Testis (tissue), 5 donors: ENCODE measurements at places on chromosomes 4 and X. TPM values are rescaled to one million over a fixed set of nuclear protein-coding genes. Genes with fewer than 3 reads are reported as not detected.

THAP9 gene
- 21.7 TPM for total RNA-seq

- peak; percentile 78 for DNase-seq
Measured at GRCh38 chrX:130120746-130121504, 10.6 kb upstream of the ELF4 start.

DNA sequence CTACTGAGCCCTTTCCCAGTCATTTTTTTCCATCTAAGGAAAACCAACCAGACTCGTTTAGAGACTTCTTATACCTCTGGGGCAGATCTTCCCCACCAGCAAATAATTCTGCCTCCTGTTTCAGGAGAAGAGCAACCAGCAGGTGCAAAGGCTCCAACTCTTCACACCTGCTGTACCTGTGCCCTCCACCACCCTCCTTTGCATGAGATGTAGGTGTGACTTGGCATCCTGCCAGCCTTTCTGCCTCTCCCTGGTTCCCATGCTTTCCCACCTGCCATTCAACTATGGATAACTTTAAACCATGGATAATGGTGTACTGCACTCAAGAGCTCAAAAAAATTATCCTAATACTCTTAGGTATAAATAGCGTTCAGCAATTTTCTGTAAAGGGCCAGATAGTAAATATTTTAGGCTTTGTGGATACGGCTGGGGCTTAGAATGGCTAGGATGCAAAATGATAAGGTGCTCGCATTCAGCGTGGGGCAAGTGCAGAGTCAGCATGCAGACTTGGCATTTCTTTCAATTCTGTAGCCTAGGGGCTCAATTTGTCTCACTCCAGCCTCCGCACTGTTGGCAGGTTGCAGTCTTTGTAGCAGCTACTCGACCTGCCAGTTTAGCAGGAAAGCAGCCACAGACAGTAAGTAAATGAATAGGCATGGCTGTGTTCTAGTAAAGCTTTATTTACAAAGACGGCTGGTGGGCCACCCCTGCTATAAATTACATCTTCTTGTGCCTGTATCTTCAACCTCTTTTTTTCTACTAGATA lies 79.8 kb downstream of the HCCS start:
- DNase-seq, result no peak

- no peak for DNase-seq
Measured at GRCh38 chr4:63396269-63396668, 1013.0 kb downstream of the TECRL start.

DNA sequence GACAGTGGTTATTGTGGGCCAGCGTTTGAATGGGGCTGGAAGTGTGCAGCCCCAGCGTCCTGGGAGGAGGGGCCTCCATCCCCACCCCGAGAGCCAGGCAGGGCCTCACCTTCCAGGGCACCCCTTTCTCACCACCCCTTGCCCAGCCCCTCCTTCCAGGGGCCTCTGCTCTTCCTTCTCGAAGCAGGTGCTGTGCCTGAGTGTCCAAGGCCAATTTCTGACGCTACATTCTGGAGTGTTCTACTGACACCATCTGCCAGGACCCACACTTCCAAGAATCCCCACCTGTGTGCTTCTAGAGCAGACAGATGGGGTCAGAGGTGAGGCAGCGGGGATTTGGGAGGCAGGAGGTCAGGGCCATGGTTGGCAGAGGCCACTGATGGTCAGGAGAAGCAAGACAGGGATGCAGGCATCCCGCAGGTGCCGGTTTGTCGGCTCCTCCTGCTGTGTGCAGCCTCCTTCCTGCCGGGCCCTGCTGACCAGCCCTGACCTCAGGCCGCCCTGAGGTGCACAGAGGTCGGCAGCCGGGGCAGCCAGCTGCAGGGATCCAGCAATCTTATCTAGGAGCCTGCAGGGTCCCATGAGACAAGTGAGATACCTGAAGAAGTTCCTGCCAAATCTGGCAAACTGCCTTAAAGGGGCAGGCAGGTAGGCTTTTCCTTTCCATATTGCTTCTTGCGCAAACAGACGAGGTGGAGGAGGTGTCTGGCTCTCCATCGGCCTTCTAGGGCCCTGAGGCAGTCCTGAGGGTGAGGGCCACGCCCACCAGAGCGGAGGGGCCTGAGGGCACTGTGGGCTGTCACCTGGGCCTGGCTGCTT lies 18.8 kb downstream of the MSANTD1 start:
- DNase-seq, result no peak

- DNase-seq, result no peak
Measured at GRCh38 chrX:118468122-118468521, 27.5 kb upstream of the DOCK11 start.

GRCh38 chr4:98345838-98346237 lies 84.7 kb downstream of the RAP1GDS1 start:
- DNase-seq, result no peak

- DNase-seq, result no peak
Measured at GRCh38 chrX:136380010-136380769, 79.4 kb downstream of the ADGRG4 start.

SRPX2 gene
- total RNA-seq, result 5.0 TPM

NCAPG gene
- total RNA-seq, result 13.3 TPM

DNA sequence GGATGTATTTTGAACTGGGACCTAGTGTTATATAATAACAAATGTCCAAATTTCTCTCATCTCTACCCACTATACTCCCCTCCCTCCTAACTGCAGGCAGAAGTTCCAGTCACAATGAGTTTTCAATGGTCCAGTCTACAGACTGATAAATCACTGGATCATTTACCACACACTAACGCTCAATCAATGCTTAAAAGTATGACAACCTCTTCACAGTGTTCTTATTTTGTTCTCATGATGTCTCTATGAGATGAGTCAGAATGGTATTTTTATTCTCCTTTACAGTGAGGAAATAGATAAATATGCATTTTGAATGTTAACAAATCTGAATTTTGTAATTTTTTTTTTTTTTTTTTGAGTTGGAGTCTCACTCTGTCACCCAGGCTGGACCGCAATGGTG lies 83.7 kb upstream of the ETNPPL start:
- DNase-seq, result no peak

DNA sequence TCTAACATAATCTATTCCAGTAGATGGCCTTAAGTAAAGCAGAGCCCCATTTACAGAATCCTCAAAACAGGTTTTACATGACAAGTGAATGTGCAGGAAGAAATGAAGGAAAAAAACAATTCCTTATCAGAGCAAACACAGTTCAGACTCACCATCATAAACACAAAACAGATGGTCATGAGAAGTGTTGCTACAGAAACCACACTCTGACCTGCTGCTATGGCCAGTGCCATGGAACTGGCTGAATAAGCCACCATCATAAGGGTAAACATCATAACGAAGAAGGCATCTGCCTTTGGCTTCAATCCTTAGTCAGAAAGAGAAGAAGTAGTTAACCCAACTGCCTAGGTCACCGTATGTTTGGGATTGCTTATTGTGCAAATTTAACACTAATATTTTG lies 61.1 kb downstream of the ABCG2 start:
- DNase-seq, result no peak

- DNase-seq, result no peak
Measured at GRCh38 chr4:184111233-184111832, 106.3 kb downstream of the ENPP6 start.

GRCh38 chrX:136322064-136322463 lies 21.3 kb downstream of the ADGRG4 start:
- DNase-seq, result no peak

- no peak for DNase-seq
Measured at GRCh38 chrX:6464726-6465125, 70.2 kb downstream of the VCX3A start.

PCDH7 gene
- total RNA-seq, result 2.4 TPM

- DNase-seq, result no peak
Measured at GRCh38 chrX:68719181-68719903, 71.9 kb downstream of the STARD8 start.

GRCh38 chr4:53267026-53267425 lies 98.8 kb downstream of the SCFD2 start:
- DNase-seq, result no peak

DGKK gene
- 0.39 TPM for total RNA-seq

- DNase-seq, result peak; percentile 20
Measured at GRCh38 chrX:105821471-105822121, 743 bp upstream of the NRK start.

DNA sequence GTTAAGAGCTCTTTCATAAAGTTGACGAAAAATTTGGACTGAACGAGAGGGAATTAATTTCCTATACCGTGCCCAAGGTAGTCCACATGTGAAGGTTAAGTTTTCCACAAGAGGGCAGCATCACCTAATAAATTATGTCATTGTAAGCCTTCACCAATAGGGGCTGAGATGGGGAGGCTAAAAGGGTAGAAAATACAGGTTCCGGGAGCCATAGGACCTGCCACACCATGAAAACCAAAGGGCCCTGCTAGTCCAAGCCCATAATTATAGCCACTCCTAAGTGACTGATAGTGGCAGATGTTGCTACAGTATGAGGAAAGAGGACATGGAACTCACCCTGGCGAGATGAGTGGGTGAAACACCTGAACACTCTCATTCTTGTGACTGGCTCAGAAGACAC lies 122.2 kb downstream of the SHROOM4 start:
- peak; percentile 14 for DNase-seq

TMPRSS11D gene
- not detected for total RNA-seq

- DNase-seq, result no peak
Measured at GRCh38 chrX:43016021-43016420, 238.1 kb upstream of the PPP1R2C start.

MSN gene
- total RNA-seq, result 30.1 TPM

DNA sequence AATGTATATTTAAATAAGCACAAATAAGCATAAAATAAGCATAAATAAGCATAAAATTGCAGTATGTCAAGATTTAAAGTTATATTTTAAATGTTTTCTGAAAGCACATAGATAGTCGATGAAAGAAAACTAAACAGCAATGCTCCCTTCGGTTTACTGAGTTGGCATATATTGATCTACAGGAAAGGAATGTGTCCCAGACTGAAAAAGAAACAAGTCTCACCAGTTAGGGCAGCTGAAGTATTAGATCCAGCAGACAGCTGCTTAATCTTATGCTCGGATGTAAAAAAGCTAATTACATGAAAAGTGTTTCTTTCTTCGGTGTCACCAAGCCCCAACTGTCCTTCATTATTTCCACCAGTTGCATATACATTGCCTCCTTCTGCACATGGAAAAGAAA lies 8.7 kb downstream of the RPGR start:
- no peak for DNase-seq
